ENCODE measurements at places on chromosomes 2 and 18.

DNA sequence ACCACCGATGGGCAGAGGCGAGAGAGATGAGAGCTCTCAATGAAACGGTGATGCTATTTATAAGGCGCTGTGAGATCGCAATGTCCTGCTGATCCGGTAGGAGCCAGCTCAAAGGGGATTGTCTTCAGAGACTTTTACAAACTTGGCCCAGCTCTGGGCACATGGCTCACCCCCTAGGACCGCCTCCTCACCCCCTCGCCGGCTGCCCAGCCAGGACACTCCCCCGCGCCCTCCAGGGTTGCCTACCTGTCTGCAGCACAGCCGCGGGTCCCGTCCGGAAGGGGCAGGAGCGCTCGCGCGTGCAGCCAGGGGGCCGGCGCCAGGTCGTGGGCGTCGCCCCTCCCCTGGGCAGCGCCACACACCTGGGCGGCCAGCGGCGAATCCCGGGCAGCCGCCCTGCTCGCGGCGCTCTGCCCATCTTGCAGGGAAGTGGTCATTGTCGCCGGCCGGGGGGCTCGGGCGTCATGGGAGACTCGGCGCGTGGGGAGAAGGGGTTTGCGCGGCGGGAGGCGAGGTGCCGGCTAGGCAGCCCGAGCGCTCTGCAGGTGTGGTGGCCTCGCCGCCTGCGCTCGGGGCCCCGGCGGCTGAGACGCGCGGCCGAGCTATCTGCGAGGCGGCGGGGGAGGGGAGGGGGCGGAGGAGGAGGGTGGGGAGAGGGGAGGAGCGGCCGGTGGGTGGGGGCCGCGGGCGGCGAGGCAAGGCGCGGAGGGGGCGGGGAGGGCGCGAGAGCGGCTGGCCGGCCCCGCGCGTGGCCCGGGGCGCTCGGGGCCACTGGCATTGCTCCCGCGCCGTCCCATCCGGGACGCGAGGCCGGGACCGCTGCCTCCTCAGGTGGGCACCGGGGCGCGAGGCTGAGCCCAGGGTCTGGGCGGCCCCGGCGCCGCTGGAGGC lies at the start of gene GRB14:
Gene GRB14 (minus strand): TSS at position 610 of the 891 bp plus-strand sequence. CDS start 173 bp downstream, at position 437.
- no peak for DNase-seq

GRCh38 chr2:105338020-105338385 lies 663 bp downstream of the C2orf49 start:
- no peak for DNase-seq

- DNase-seq, result no peak
Measured at GRCh38 chr18:3283908-3284307, 22.0 kb downstream of the MYL12B start.

GRCh38 chr2:7672027-7672684 lies 754.9 kb downstream of the RNF144A start:
- DNase-seq, result no peak
